Retinal pigment epithelial cell (primary cell): ENCODE measurements at places on chromosomes 3 and 15.
A peak's percentile ranks its signal among the peaks of the same experiment; 100 is the strongest.

GRCh38 chr15:90901175-90902039 is 1.7 kb upstream of the MAN2A2 start:
- DNase-seq = no peak

DNA sequence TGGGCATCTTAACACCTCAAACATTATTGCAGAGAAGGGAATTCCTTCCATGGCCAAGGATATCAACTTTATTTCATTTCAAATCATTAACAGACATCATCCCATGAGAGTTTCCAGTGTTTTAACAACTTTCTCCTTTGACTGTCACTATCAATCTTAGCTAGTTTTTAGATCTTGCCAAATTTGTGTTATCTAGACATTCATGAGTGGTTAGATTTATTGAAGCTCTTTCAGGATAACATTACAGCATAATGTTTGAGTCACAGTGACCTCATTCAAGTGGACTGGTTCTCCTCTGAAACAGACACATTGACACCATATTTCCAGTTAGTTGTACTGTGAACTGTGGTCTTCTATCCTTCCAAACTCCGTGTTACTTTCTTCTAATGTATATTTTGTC is 8.6 kb upstream of the TNFAIP8L3 start:
- no peak for DNase-seq

DNA sequence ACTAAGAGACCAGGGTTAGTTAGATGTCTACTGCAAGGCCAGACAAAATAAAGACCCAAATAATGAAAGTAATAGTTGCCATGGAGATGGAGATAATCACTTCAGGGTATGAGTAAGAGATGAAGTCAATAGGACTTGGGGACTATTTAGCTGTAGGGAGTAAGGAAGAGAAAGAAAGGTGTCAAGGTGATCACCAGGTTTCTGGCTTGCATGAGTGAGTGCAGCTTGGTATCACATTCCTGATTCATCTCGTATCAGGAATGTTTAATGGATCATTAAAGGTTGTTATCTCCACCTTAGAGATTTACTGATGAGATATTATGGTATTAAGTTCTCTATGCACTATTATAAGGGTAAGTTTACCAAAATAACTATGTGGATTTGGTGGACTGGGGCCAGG is 357.4 kb upstream of the ATP11B start:
- DNase-seq = no peak

DNA sequence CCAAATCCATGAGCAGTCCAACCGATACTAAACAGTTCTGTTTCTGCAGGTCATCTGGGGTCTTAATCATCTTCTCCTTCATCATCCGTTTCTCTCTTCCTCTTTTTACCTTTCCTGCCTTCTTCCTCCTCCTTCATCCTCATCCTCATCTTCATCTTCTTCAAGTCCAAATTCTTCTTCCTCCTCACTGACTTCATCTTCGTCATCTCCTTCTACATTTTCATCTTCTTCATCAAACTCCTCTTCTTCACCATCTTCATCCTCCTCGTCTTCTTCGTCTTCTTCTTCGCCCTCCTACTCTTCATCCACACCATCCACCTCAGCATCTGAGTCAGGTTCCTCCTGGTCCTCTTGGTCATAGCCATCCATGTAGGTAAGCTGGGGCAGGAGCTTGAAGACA is 14.2 kb upstream of the COMMD4 start:
- DNase-seq = no peak

DNA sequence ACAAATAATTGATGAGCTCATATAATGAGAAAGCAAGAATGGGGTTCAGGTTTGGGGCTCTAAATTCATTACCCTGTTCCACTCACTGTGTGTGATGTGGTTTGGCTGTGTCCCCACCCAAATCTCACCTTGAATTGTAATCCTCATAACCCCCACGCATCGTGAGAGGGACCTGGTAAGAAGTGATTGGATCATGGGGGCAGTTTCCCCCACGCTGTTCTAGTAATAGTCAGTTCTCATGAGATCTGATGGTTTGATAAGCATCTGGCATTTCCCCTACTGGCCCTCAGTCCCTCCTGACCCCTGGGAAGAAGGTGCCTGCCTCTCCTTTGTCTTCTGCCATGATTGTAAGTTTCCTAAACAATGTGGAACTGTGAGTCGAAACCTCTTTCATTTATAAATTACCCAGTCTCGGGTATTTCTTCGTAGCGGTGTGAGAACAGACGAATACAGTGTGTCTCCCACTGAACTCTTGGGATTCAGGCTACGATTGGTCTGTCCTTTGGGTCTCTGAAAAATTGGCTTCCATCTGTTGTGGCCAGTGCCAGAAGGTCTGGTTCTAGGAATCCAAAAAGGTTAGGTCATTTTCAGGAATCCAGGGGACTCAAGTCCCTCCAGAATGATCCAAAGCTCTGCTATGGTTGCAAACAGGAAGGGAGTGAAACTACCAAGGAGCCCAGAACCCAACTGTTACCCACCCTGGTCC is 87.7 kb downstream of the XXYLT1 start:
- no peak for DNase-seq

- peak; percentile 91 for DNase-seq
Observed at GRCh38 chr3:195150181-195151118, 120.5 kb downstream of the XXYLT1 start.

- peak; percentile 14 for DNase-seq
Observed at GRCh38 chr3:79767905-79768267, at the start of gene ROBO1. Gene ROBO1 (minus strand): TSS chr3:79767998.
